ENCODE measurements at places on chromosomes 13 and 19.
A peak's percentile ranks its signal among the peaks of the same experiment; 100 is the strongest.

DNA sequence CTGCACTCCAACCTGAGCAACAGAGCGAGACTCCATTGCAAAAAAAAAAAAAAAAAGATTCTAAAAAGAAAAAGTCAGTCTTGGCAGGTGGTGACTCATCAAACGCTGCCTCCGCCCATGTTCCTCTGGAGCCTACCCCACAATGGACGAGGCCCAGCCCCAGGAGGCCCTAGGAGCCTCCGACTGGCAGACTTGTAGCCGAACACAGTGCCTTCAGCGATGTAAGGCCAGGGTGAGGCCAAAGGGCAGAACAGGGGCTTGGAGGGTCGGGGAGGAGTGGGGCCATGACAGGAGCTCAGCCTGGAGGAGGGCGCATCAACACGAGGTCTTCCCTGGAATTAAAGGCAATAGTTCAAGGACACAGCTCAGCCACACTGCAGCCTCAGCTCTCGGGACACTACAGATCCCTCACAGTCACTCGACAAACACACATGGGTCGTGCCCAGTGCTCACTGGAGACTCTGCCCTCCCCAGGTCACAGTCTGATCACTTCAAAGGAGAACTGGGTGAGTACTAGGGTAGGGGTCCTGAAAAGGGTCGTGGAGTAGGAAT lies 5.1 kb downstream of the USE1 start:
- DNase-seq = no peak

DNA sequence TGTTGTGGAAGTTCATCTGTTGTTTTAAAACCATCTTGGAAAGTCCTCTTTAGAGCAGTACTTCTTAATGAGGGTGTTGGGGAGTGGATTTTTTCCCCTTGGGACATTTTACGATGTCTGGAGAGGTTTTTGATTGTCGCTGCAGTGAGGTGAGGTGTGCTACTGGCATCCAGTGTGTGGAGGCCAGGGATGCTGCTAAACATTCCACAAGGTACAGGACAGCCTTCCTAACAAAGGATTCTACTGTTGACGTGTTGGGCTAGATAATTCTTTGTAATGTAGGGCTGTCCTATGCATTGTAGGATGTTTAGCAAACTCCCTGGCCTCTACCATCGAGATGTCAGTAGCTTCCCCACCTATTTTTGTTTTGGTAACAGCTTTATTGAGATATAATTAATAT lies 33.3 kb downstream of the NAA16 start:
- DNase-seq = no peak

DNA sequence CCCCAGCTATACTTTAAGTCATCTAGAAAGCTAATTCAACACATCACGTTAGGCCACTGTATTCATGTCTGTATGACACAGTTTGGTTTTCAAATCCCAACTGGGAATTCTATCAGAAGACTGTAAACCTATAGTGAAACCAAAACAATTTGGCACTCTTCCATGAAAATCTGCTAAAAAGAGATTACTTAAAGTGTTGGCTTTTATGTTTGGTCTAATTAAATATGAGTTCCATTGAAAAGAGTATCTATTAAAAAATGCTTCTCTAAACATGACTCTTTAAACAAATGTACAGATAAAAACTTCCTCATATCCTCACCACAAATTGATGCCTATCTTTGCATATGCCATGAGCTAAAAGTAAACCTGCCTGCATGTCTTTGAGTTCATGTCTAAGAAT lies 25.4 kb downstream of the PCDH9 start:
- peak; percentile 16 for DNase-seq

DNA sequence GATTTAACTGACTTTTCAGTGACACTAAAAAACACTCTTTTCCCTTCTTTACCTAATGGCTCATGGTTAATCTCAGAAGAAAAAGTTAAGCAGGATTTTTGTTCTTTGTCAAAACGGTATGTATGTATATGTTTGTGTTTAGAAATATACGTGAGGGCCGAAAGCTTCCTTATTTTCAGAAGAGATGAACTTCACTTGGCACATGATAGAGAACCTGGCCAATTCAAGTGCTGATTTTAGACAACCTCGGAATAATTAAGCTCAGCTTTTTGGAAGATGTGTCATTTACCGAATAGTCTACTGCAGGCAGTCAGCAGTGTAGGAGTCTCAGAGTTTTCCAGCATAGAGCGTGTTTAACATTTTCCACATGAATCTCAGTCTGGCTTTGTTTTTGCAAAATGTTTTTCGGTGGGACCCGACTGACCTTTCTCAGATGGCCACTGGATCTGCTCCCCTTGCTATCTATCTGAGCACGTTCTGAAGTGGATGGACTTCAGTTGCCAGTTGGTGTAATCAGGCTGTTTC lies 4.6 kb downstream of the RNASEH2B start:
- no peak for DNase-seq

GRCh38 chr13:79124183-79124582 lies 281.9 kb downstream of the RBM26 start:
- no peak for DNase-seq

DNA sequence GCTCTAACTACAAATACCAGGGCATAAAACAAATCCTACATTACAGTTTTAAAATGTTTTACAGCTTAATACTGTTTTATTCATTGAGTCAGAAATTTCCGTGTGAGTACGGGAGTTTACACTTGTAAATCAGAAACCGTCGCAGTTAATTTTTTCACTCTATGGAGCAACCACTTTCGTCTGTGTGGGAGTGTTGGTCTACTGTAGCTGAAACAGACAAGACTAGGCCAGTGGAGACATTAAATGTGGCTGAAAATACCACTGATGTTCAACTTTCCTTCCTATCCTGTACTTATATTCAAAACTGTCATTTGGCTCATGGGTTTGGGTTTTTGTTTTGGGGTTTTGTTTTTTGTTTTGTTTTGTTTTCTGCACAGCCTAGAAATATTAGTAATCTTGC lies 268.7 kb downstream of the DCT start:
- no peak for DNase-seq

GRCh38 chr13:43830497-43830881 lies 43.7 kb upstream of the ENOX1 start:
- DNase-seq = no peak

DNA sequence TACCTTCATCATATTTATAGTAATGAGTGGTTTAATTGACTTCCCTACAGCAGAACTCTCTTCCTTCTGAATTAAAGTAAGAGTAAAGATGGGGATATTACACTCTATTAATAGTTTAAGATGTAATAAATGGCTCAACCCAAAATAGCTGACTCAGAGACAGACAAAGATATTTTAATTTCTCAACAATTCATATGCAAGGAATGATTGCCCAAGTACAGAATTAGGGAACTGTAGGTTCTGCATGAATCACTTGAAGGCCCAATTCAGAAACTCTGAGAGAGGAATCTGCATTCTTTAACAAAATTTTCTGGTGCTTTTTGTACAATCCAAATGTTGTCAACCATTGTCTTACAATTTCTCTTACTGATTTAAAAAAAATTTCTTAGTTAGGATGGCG lies 42.9 kb upstream of the PCDH9 start:
- no peak for DNase-seq

DNA sequence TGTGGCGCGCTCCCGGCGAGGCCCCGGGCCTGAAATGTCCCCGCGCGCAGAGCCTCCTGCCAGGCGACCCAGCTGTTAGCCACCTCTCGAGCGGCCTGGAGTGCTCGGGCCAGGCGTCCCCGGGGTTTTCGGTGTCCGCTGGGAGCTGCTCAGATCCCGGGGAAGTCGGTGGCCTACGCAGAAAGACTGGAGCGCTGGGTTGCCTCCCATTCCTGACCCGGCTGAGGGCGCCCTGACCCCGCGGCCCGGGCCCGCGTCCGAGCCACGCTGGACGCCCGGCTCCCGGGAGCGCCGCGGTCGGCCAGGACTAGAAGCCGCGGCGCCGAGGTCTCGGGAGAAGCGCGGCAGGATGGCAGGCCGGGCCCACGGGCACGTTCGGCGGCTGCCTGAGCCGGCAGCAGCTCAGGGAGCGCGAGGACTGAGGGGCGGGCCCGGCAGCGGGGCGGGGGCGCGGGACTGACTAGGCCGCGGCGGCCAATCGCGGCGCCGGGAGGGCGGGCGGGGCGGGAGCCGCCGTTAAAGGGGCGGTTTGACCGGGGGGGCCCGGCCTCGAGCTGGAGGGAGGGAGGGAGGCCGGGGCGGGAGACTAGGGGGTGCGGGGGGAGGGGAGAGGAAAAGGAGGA lies 1.3 kb upstream of the ZIC2 start:
- DNase-seq = peak; percentile 84

DNA sequence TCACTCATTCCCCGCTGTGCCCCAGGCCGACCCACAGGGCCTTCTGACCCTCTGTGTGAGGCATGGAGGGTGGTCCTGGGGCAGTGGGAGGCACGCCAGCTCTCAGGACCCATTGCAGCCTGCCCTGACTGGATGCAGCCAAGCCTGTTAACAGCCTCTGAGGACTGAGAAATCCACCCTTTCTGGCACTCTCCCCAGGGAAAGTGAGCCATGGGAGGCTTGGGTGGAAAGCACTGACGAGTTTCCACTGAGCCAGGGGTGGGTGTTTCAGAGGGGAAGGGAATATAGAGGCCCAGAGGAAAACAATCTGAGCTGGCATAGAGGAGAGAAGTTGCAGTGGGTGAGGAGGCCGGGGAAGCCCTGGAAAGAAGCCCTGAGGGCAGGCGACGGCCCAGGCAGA lies 30.6 kb upstream of the SLC7A10 start:
- no peak for DNase-seq

DNA sequence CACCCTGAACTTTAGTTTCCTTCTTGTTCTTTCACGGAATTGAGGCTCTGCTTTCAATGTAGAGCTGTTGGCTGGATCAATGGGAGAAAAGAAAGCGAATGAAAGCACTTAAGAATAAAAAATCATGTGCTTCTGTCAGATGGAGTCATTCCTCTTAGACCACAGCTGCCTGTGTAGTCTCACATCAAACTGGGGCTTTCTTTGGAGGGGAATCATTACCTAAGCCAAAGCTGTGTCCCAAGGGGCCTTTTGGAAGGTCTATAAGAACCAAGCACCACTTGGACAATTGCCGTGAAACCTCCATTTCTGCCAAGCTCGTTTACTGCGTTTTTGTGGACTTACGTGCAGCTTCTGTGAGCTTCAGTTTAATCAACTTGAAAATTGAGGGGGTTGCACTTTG lies 44.2 kb upstream of the RNF113B start:
- no peak for DNase-seq

- no peak for DNase-seq
These were observed 113.6 kb downstream of the ATP11A start for GRCh38 chr13:112803422-112803821.

GRCh38 chr19:6062961-6063575 lies 47.2 kb downstream of the RFX2 start:
- DNase-seq = no peak

DNA sequence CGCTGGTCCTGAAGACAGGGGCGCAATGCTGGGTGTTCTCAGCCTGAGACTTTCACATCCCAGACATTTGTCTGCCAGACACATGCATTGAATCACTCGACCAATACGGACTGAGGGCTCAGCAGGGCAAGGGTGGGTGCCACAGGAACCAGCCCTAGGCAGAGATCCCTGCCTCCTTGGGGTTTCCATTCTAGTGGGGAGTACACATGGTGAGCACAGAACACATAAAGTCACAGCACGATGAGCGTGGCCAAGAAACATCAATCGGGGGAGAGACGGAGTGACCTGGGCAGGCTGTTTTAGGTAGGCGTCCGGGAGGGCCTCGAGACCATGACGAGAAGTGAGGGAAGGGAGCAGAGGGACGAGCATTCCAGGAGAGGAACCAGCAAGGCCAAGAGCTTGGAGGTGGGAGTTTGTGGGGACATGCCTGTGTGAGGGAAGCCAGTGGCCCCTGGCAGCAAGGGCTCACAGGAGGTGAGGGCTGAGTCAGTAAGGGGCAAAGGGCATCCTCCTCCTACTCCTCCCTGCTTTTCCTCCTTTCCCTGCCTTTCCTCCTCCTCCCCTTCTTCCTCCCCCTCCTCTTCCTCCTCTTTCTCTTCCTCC lies 126.3 kb upstream of the PEG3 start:
- DNase-seq = no peak

DNA sequence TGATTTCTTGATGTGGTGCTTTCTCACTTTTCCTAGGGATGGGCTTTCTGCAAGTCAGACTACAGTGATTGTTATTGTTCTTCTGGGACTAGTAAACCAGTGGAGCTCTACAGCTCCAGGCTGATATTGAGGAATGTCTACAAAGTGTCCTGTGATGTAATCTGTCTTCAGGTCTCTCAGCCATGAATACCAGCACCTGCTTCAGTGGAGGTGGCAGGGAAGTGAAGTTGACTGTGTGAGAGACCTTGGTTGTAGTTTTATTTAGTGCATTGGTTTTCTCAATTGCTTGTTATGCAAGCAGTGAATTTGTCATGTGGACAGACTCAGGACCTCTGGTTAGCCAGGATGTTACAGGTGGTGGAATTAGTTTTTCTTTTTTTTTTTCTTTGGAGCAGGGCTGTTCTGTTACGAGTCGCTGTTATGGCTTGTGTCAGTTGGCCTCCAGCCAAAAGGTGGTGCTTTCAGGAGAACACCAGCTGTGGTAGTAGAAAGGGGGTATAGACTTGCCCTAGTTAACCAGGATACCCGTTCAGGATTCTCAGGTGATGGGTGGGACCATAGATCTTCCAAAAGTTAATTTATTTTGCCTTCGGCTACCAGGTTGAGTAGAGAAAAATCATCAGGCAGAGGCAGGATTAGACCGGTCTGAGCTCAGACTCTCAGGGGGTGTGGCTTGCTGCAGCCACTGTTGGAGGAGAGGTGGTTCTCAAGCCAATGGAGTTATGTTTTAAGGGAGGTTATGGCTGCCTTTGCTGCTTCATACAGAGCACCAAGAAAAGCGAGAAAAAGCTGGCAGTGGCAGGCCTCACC lies 11.9 kb upstream of the ZNF675 start:
- DNase-seq = no peak

- peak; percentile 21 for DNase-seq
These were observed at the start of gene ARHGEF7 for GRCh38 chr13:111115061-111115964. TSS of gene ARHGEF7 (plus strand) at chr13:111115310. CDS start at chr13:111115527, 217 bp downstream.

GRCh38 chr13:21458451-21458812 lies 671 bp downstream of the ZDHHC20 start:
- DNase-seq = peak; percentile 68

- no peak for DNase-seq
These were observed 10.1 kb upstream of the ACER1 start for GRCh38 chr19:6343462-6343861.

GRCh38 chr19:4064496-4065260 lies 2.0 kb downstream of the ZBTB7A start:
- no peak for DNase-seq

DNA sequence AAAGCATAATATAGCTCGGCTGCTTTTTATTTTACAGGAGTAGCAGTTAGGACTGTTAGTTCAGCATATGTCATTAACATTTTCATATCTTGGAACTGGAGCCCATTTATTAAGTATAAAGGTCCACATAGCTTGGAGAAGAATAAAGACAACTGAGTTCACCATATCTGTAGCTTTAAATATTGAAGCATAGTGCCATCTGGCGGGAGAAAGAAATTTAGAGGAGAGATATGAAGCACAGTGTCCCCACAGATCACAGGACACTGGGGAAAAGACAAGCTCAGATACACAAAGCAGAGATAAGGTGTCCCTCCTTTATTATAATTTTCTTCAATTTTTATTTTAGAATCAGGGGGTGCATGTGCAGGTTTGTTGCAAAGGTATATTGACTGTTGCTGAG lies 104.7 kb upstream of the FREM2 start:
- peak; percentile 69 for DNase-seq

DNA sequence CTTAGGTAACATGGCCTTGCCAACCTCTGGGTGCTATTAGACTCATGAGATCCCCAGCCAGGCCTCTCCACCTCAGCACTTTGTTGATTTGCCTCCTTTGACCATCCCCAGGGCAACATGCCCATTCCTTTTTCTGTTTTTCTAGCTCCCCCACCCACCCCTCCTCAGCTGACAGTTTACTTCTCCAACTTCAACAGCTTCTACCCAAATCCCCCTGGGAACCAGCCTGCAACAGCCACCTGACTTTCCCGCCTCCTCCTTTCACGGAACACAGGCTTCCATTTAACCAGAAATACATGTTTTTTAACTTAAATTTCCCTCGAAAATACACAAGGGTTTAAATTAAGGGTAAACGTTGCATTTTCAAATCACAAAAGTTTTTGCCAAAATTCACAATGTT lies 117.3 kb downstream of the DLEU7 start:
- no peak for DNase-seq

Measured in T47D (cell line).